GM12891 (cell line): ENCODE measurements at places on chromosomes 3 and 15.

DNA sequence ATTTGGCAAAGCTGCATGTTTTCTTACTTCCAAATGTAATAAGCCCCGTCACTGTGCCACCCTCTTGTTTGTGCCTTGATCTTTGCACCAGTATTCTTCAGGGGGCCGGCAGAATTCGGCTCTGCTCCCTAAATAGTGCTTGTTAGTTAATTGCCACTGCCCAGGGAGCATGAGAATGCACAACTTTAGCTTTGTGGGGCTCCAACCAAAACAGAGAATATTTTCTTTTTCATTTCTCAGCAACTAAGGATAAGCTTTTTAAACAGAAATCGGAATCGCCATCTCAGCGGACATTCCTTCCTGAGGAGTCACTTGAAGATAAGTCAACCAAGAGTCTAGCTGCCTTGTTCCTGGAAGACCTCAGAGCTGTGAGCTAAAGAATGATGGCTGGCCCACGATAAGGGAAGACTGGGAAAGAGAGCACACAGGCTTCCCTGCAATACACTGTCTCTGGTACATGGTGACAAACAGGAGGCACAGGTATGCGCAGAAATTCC lies 106.0 kb downstream of the LRIG1 start:
- no peak for DNase-seq

- no peak for DNase-seq
Measured at GRCh38 chr3:66858656-66859381, 139.3 kb upstream of the KBTBD8 start.

- no peak for DNase-seq
Measured at GRCh38 chr3:4720316-4721075, 227.3 kb downstream of the ITPR1 start.

GRCh38 chr15:93477721-93478120 lies 388.7 kb upstream of the RGMA start:
- no peak for DNase-seq

DNA sequence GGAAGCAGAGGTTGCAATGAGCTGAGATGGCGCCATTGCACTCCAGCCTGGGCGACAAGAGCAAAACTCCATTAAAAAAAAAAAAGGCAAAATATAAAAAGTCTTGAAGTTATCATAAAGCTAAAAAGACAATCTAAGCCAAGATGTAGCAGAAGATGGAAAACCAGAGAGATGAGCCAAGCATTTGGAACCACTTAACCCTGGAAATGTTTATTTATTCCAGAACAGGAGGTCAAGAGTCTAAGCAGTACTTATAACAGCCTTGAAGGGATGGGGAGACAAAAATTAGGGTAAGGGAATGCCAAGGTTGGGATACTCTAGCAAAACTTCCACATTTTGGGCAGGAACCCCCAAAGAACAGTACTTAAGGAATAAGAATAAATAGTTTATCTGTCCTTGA lies 30.1 kb downstream of the FAIM start:
- no peak for DNase-seq

- DNase-seq = no peak
Measured at GRCh38 chr15:44595656-44596510, 58.9 kb downstream of the EIF3J start.

DNA sequence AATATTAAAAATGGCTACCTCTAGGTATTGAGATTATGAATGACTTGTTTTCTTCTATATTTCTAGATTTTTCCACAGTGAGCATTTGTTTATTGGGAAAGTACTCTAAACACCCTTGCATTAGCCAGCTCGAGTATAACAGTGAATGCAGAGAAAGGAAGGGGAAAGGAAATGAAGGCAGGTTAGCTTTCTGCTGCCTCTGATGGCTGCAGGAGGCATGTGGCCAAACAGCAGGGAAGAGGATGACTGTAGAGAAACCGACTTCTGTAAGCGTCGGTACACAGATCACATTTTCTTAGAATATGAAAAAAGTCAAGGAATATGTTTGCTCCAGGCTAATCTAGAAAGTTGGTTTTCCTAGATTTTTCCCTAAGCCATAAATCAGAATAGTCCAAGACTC lies 19.8 kb downstream of the GNB5 start:
- DNase-seq = no peak

- no peak for DNase-seq
Measured at GRCh38 chr3:142624341-142625152, 28.4 kb downstream of the PLS1 start.

DNA sequence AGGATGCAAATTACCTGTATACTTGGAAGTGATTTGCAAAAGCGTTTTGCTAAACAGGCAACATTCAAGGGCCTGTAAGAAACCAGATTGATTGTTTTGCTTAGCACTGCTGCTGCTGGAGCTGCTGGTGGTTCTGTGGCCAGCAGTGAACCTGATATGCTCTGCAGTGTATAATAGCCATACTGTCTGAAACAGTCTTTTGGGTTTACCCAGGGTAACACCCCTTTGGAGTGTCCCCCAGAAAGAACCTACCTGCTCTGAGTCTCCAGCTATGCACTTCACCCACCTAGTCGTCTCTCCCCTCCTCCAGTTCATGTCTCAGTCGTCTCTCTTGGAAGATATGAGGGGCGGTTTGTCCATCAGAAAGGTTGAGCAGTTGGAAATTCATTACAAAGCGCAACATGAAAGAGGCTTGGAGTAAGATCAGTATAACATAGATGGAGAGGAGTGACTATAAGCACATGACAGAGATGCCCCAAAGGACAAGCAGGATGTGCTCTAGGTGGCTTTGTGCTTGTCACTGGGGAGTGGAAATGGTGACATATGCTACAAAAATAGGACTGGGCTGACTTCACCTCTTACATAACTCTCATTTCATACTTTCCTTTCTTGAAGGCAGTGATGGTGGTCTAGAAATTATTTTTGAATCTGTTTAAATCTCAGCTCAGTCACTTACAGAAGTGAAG lies 3.8 kb downstream of the MKRN2 start:
- DNase-seq = peak; percentile 29

DNA sequence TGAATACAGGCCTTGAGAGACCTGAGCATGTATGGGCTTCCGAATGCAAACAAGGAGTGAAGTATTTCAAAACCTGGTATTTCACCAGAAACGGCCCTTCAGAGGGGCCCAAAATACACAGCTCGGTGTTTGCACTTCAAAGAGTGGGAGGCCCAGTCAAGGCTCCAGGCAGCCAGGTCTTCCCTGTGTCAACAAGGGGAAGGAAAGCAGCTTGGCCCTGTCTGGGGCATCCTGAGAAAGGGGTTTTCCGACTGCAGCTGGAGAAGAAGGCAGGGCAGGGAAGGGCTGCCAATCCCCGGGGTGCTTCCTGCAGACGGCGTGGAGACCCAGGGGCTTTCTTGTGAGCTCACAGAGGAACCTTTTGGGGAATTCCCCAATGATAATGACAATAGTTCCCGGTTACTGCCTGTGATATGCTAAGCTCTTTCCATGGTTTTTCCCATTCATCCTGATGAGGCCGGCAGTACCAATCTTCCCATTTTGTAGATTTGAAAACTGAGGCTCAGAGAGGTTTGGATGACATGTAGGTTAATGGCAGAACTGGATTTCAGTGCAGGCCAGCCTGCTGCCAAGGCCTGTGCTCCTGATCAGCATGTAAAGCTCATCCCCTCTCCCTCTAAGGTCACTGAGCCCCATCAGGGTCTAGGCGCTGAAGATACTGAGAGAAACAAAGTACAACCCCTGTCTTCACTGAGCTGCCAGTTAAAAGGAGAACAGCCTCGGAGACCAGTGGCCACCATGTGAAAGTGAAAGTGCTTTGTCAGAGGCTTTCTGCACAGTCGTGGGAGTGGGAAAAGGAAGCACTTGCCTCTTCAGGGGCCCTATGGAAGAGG lies 43.0 kb upstream of the TLE3 start:
- no peak for DNase-seq

DNA sequence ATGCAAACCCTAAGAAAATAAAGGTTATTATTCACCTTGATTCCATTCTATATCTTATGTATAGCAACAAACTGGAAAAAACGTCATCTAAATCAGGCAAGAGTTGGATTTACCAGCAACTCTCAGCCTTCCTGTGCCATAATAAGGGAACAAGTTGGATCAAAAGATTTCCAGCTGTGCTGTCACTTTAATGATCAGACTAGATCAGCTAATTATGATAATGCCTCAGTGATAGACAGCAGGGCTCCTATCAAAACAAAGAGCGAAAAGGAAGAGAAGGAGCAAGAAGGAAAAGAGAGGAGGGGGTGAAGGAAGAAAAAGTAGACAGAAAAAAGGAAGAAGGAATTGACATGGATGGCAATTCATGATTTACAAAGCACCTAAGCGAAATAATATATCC lies 36.7 kb upstream of the BCL6 start:
- no peak for DNase-seq

GRCh38 chr3:197260491-197261163 lies 37.8 kb downstream of the DLG1 start:
- DNase-seq = no peak

DNA sequence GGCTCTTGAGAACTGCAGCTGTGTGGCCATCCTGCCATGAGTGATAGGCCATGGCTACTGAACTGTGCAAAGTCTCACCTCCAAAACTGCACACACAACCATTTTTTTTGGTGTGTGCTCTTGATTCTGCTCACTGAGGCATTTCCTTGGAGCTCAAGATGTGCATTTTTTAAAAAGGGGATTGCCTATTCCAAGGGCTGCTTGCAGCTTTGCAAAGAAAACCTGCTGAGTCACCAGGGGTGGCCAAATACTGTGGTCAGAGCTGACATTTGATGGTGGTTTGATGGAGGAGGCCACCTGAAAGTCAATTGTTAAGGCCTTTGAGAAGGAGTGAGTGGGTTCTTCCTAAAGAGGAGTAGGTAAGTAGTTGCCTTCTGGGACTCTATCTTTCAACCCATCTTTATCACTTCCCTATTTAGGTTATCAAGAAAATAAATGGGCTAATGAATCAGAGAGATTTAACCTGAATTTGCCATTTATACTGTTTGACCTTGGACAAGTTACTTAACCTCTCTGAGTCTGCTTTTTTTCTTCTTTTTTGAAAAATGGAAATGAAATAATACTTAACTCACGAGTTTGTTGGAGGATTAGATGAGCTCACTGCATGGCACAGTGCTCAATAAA lies 87.9 kb downstream of the CHST2 start:
- peak; percentile 21 for DNase-seq

GRCh38 chr3:135966271-135966961 lies 888 bp downstream of the PPP2R3A start:
- no peak for DNase-seq

DNA sequence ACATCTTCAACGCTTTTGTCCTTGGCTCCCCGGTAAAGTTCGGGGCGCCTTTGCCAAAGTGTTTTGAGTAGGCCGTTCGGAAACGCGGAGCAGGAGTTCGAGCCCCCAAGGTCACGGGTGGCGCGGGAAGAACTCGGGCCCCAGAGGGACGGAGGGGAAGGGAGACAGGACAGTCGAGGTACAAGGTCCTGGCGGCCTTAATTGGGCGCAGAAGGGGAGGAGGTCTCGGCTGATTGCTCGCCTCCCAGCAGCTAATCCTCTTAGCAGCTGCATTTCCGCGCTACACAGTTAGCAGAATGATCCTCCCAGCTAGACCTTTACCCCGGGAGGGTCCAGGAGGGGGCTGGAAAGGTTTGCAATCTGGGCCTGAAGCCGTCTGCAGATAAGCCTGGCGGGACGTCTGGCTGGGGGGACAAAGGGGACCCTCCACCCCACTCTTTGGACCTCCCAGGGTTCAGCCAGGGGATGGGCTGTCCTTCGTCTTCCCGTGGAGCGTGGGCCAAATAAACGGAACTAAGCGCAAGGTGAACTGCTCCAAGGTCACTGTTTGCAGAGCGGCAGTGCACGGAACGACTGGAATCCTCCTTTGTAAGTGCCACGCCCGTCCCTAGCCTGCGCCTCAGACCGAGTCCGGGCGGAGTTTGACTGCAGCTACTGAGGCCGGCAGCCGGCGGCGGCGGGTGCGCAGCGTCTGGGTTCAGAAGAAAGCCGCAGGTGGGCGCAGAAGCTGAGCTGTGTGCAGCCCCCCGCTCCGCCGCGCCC lies 7.2 kb downstream of the EOMES start:
- DNase-seq = no peak

GRCh38 chr15:60525341-60526039 lies 46.5 kb upstream of the ICE2 start:
- no peak for DNase-seq

DNA sequence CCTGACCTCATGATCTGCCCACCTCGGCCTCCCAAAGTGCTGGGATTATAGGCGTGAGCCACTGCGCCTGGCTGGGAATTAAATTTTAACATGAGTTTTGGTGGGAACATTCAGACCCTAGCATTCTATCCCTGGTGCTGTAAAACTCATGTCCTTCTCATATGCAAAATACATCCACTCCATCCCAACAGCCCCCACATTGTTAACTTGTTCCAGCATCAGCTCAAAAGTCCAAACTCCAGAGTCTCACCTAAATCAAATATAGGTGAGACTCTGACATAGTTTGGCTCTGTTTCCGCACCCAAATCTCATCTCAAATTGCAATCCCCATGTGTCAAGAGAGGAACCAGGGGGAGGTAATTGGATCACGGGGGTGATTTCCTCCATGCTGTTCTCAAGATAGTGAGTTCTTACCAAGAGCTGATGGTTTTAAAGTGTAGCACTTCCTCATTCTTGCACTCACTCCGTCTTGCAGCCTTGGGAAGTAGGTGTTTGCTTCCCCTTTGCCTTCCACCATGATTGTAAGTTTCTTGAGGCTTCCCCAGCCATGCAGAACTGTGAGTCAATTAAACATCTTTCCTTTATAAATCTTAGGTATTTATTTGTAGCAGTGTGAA lies 96.2 kb upstream of the PLCL2 start:
- no peak for DNase-seq

DNA sequence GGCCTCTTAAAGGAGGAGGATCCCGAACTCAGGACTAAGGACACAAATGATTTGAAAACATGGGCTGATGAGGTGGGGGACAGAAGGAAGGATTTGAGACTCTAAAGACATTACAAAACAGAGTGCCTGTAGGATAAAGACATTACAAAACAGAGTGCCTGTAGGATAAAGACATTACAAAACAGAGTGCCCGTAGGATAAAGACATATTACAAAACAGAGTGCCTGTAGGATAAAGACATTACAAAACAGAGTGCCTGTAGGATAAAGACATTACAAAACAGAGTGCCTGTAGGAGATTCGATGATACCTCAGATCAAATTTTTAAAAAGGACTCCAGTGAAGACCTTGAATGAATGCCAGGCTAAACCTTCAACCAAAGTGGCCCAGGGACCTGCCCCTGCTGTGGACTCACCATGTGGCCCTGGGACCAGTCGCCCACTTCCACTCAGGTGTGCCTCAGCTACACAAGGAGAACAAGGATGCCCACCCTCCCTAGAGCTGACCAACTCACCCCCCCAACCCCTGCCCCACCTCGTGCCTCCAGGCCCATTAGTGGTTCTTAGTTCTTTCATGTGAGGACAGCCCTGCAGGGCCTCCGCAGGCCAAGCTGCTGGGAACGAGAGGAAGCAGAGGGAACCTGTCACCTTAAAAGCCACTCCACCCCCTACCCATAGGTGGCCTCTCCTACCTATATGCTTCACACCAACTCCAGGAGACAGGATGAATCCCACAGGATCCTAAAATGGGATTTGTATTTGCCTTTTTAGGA lies 59.8 kb downstream of the SH3BP5 start:
- DNase-seq = no peak

- no peak for DNase-seq
Measured at GRCh38 chr3:15616053-15616452, 14.5 kb downstream of the BTD start.

- DNase-seq = no peak
Measured at GRCh38 chr3:184523825-184524615, 37.6 kb upstream of the EPHB3 start.

GRCh38 chr15:39792844-39793335 lies 10.2 kb upstream of the FSIP1 start:
- no peak for DNase-seq

- DNase-seq = no peak
Measured at GRCh38 chr3:148697306-148698189, at the start of gene AGTR1. AGTR1 (plus strand) TSS chr3:148697903; CDS start chr3:148741036, 43,133 bp downstream.

GRCh38 chr3:78907367-78907766 lies 860.4 kb downstream of the ROBO1 start:
- no peak for DNase-seq
